ENCODE measurements at places on chromosomes 4 and X. TPM values are rescaled to one million over a fixed set of nuclear protein-coding genes. Genes with fewer than 3 reads are reported as not detected.

DNA sequence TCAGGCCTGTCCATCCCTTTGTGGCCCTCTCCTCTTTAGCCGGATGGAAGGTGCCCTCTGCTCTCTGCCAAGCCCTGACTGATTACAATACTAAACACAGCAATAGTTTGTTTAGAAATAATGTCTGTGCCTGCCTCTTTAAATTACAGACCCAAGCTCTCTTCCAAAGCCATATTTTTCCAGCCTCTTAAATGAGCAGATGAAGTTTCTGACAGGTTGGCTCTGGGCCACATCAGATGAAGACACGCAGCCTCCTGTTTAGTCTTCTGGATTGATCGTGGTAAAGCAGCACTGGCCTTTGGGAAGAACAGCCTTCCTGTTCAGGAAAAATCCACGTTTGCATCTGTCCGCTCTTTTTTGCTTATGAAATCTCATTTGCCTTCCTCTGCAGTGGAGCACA is 133.6 kb downstream of the CPE start:
- DNase-seq: no peak

DNA sequence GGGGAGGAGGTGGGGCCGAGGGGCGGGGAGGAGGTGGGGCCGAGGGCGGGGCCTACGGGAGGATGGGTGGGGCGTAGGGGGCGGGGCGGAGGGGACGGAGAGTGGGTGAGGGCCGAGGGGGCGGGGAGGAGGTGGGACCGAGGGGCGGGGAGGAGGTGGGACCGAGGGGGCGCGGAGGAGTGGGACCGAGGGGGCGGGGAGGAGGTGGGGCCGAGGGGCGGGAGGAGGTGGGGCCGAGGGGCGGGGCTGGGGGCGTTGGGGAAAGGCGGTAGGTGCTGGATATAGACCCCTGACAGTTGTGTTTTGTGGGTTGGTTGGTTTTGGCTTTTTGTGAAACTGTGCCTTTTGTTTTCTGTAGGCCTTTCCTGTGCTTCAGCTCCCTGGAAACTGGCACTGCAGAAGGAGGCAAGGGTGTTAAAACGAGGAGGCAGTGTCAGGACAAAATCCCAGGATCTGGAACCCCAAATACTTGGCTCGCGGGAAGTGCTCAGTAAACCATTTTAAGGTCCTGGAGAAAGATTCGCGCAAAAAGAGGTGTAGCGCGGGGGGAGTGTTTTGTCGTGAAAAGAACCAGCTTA is 580 bp upstream of the MMGT1 start:
- DNase-seq: peak; percentile 78

DNA sequence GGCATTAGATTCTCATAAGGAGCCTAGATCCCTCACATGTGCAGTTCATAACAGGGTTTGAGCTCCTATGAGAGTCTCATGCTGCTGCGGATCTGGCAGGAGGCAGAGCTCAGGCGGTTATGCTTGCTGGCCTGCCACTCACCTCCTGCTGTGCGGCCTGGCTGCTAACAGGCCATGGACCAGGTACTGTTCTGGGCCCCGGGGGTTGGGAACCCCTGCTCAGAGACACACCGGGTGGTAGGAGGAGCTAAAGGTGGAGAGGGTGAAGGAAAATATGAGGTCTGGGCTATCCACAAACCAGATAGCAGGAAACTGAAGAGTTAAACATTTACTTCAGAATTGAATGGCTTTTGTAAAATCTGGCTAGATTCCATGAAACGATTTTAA is 5.9 kb upstream of the F11 start:
- DNase-seq: no peak

- no peak for DNase-seq
Measured at GRCh38 chr4:87651941-87652340, 1.9 kb downstream of the DMP1 start.

DNA sequence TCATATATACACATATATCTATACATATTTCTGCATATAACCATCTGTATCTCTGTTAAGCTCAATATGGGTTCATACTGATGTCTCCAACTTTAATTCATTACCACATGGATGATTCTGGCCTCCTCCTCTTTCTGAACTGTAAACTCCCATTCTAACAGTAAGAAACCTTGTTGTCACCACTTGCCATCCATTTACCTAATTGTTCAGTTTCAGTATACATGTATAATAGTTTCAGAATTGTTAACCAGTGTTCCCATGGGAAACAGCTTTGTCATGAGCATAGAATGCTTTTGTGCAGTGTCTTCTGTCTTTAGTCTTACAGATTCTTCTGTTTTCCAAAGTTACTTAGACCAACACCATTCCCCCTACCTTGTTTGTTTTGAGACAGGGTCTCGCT is 35.9 kb downstream of the SLC9A6 start:
- DNase-seq: no peak

DNA sequence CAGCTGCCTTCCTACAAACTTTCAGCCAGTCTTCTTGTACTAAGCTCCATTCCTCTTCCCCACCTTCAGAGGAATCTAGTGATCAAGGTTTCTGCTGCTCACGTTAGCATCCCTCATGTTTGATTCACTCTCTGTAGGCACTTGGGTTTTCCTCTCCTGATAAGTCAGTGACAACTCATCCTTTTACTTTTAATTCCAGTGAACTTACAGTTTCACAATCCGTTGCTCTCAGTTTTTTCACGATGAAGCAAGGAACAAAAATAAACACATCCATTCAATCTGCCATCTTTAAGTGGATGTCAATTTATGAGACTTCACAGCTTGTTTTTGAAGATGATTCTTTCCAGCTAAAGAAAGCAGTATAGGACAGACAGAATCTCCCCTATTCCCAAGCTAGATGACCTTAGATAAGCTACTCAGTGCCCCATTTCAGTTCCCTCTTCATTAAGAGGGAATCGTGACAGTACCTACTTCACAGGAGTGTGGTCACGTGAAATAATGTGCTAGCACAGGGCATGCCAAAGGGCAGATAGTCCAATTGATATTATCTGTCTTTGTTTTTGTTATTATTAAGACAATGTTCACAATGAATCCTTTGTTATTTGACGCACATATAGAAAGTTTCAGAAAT is 234.3 kb downstream of the PALLD start:
- no peak for DNase-seq

DNA sequence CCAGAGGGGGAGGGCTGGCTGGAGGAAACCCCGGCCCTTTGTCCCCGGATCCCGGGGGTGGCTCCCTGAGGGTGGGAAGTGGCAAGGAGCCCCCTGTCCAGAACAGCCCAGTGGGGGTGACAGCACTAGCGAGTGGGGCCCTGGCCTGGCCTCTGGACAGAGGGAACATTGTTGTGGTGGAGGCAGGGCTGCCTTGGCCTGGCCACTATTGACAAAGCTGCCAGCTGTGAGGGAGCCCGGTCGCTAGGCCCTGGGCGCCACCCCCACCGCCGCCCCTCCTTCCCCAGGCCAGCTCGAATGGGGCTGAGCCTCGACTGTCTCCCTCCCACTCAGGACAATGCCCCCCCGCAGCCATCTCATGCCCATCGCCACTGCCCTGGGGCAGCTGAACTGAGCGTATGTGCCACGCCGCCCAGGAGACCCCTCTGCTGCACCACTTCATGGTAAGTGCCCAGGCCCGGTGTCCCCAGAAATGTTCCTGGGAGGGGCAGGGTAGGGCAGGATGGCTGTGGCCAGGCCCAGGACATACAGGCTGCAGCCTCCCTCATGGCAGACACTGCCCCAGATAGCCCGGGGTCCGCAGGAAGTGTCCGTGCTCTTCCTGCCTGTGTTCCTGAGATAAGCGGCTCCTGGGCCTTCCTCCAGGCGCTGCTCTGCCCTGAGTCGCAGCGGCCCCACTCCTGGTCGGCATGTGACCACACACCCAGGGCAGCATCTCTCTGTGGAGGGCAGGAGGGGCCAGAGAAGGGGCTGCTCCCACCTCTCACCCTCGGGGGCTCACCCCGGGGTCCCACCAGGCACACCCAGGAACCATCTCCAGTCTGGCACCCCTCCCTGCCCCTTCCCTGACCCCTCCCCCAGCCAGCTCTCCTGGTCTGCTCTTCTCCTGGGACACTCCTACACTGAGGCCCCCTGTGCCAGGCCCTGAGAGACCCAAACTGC is 1.4 kb downstream of the PLXNB3 start:
- no peak for DNase-seq

DNA sequence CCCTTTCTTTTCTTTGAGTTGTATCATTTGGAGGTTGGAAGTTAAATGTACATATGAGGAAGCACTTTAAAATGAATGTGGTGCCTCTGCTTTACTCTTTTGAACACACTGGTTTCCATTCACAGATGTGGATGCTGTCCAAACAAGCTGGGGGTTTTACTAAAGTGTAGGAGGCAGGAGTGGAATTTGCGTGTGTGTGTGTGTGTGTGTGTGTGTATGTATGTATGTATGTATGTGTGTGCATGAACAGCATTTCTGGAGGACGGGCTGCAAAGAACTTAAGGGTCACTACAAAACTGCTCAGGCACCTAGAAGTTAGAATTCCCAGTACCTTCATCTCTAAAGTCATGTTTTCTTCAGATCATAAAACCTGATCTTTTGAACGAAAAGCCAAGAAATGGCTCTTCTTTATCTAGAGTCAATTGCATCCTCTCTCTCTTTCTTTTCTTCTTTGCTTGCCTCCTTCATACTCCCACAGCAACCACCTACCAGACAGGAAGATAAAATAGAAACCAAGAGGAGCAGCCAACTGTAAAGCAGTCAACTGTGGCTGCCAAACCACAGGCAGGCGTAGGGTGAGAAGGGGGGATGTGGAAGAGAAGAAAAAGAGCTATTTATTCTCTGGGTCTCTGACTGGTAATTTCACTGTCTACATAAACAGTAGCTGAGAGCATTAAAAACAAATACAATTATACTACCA is 177.0 kb upstream of the RASGEF1B start:
- no peak for DNase-seq

The LDOC1 gene
- total RNA-seq: 12.4 TPM

The SSX1 gene
- total RNA-seq: not detected

GRCh38 chr4:7847206-7847605 is 92.5 kb downstream of the AFAP1 start:
- no peak for DNase-seq

The TCEAL6 gene
- total RNA-seq: 0.24 TPM

The RTL9 gene
- 0.31 TPM for total RNA-seq

DNA sequence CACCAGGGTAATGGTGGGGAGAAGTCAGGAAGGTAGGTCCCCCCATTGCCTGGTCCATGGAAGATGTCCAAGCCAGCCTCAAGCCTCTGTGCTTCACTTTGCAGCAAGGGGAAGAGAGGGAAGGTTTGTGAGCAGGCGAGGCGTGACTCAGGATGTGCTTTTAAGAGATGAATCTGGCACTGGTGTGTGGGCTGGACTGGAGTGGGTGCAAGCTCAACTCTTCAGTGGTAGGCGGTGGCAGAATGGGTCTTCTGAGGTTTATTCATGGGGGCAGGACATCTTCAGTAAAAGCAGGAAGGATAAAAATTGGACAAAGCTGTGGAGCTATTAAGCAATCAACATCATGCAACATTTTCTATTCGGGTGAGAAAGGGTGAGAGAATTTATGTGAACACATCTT is 19.4 kb downstream of the GPM6B start:
- DNase-seq: no peak

- DNase-seq: no peak
Measured at GRCh38 chrX:11429538-11430085, 136.4 kb downstream of the AMELX start.

- no peak for DNase-seq
Measured at GRCh38 chrX:30304866-30305265, 4.3 kb downstream of the NR0B1 start.

GRCh38 chrX:132837126-132837525 is 121.3 kb downstream of the HS6ST2 start:
- DNase-seq: no peak

The PRRG3 gene
- total RNA-seq: 10.6 TPM

The OTUD6A gene
- total RNA-seq: 0.17 TPM

The OPHN1 gene
- total RNA-seq: 3.8 TPM

The MTMR8 gene
- total RNA-seq: 8.8 TPM

GRCh38 chr4:41715155-41715554 is 33.4 kb downstream of the PHOX2B start:
- DNase-seq: no peak

DNA sequence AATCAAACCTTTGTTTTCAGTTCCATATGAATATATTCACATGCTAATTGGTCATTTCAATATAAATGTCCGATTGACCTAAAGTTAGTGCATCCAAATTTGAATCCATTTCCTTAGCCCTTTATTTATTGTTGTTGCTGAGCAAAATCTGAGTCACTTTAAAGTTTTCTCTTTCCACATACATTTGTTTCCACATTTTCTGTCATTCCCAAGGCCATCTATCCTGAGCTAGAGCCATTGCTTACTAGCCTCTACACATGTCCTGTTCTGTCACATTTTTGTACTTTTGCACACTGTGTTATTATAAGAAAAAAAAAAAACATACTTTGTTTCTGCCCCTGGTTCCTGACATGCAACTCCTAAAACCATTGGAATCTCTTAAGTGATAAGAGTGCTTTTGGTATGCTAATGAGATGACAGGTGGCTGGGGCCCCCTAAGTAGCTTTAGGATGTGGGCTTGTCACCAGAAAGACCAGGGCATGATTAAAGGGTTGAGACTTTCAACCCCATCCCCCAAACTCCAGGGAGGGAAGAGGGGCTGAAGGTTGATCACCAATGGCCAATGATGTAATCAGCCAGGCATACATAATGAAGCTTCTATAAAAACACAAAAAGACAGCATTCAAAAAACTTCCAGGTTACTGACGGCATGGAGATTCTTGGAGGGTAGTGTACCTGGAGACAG is 353.3 kb upstream of the MAGEB16 start:
- DNase-seq: peak; percentile 21

The NHS gene
- total RNA-seq: 8.2 TPM

- DNase-seq: no peak
Measured at GRCh38 chr4:33930497-33930896, 2313.8 kb downstream of the ARAP2 start.

The SAGE1 gene
- total RNA-seq: not detected
